ENCODE measurements at places on chromosomes 3 and 15.

GRCh38 chr15:34725556-34725955 lies 29.2 kb downstream of the GJD2 start:
- no peak for DNase-seq

DNA sequence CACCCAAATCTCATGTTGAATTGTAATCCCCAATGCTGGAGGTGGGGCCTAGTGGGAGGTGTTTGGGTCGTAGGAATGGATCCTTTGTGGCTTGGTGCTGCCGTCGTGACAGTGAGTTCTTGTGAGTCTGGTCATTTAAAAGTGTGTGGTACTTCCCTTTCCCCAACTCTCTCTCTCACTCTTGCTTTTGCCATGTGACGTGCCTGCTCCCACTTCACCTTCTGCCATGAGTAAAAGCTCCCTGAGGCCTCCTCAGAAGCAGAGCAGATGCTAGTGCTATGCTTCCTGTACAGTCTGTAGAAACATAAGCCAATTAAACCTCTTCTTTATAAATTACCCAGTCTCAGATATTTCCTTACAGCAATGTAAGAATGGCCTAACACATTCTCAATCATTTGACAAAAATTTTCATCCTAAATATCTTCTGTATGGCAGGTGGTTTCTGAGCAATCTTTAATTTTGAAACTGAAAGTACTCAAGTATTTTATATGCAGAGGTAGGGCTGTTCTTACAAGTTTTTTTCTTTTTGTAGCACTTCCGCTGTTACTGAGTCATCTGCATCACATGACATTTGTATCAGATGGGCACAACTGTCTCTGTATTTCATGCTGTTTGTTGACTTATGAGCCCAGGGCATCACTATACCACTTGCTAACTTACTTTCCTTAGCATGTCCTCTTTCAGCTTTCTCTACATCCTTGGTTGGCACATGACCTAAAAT lies 8.8 kb downstream of the RPL39L start:
- DNase-seq: peak; percentile 46

GRCh38 chr3:141431411-141432378 lies 55.1 kb upstream of the RASA2 start:
- DNase-seq: no peak

- DNase-seq: no peak
Measured at GRCh38 chr3:193207290-193208273, 33.4 kb upstream of the PLAAT1 start.

GRCh38 chr3:52743152-52743551 lies 27.6 kb downstream of the NEK4 start:
- DNase-seq: no peak

GRCh38 chr3:176927706-176928581 lies 269.3 kb downstream of the TBL1XR1 start:
- no peak for DNase-seq

- DNase-seq: no peak
Measured at GRCh38 chr15:69615736-69616135, 163.1 kb downstream of the RPLP1 start.

DNA sequence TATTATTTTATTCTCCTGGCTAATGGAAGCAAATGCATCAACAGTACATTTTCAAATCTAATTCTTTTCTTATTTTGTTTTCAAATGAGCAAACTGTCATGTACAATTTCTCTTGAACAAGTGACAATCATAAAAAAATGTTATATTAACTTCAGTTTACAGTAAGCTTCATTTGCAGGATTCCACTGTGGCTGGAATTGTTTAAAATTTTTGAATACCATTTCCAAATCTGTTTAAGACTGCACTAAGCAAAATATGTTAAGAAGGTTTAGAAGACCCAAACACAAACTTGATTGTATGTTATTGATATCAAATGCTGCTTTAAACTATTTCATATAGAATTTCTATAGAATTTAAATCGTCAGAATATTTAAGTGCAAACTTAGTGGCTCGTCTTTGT lies 92.8 kb downstream of the ZNF280D start:
- DNase-seq: no peak

GRCh38 chr3:197122394-197122793 lies 92.8 kb upstream of the MELTF start:
- DNase-seq: no peak

DNA sequence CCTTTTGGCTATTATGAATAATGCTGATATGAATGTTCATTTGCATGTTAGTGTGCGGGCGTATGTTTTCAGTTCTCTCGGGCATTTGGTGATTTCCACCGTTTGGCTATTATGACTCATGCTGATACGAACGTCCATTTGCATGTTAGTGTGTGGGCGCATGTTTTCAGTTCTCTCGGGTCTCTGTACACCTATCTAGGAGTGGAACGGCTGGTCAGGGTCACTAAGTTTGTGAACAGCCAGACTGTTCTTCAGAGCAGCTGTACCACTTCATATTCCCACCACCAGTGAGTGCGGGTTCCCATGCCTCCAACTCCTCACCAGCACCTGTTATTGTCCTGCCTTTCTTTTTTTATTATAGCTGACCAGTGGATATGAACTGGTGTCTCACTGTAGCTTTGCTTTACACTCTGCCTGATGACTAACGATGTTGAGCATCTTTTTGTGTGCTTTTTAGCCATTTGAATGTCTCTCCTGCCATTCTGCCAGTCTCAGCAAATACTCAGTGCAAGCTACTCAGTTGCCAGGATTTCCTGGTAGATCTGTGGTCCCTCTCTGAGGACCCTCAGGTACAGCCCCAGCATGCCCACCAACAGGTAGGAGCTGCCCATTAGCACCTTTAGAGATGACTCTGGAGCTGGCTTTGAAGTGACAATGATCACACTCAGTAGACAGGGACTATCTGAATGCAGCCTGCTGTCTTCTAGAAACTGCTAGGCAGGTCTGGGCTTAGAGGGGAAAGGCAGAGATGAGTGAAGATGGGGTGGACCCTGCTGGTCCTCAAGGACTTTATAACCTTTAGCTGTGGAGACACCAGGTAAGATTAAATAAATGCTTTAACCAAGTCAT lies 141.1 kb downstream of the XXYLT1 start:
- DNase-seq: peak; percentile 83

- no peak for DNase-seq
Measured at GRCh38 chr3:180563406-180563805, 38.6 kb upstream of the TTC14 start.

- DNase-seq: no peak
Measured at GRCh38 chr3:64645243-64645642, 42.6 kb downstream of the ADAMTS9 start.

GRCh38 chr15:29785642-29786041 lies 36.6 kb downstream of the TJP1 start:
- no peak for DNase-seq

- no peak for DNase-seq
Measured at GRCh38 chr15:25544076-25544475, 105.3 kb upstream of the UBE3A start.

DNA sequence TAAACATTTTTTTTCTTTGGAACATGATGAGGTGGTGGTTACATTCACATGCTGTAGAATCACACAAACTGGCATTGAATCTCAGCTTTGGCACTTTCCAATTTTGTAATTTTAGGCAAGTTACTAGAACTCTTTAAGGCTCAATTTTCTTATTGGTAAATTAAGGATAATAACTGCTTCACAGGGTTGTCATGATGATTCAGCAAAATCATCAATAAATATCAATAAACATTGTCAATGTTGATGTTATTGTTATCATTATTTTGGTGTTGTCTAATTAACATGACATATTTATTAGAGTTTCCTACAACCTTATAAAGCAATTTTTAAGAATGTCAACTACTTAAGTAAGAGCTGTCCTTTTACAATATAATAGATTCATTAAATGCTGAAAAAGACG lies 1.6 kb downstream of the MDFIC2 start:
- DNase-seq: no peak

- no peak for DNase-seq
Measured at GRCh38 chr3:14991818-14992612, 44.6 kb downstream of the NR2C2 start.

GRCh38 chr3:39096775-39097174 lies 10.7 kb downstream of the GORASP1 start:
- DNase-seq: no peak

DNA sequence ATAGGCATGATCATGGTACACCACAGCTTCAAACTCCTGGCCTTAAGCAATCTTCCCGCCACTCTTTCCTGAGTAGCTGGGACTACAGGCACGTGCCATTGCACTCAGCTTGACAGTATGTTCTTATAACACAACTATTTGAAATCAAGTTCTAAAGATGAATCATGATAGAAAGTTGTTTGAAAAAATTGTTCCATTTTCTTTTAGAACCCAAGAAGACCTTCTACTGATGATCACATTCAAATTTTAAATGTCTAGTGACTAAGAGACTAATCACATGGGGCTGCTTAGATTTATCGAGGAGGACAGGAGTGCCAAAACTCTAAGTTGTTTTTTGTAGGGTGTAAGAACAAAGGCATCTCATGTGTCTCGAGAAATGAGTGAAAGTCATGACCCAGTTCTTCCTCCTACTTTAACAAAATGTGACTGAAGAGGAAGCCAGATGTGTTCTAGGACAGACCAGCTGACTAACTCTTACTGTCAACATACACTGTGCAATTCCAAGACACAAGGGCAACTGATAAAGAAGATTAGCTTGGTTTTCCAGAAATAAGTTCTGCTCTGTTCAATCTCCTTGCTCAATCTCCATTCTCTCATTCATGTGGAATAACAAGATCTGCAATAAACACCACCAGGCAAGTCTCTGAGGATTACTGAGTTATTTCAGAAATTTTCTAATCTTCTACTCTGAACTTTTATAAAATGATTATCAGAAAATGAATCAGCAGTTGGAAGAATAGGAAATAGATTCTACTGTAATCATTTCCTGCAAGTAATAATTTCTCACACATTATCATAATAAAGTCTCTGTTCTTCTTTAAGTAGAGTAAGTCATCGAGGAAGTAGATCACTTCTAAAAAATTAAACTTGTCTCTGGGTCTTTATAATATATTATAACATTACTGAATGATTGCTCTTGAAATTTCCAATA lies 122.6 kb upstream of the CCNL1 start:
- DNase-seq: no peak
